ENCODE measurements at places on chromosomes 12 and 14. TPM values are rescaled to one million over a fixed set of nuclear protein-coding genes. Genes with fewer than 3 reads are reported as not detected.

The RAPGEF3 gene
- total RNA-seq: 0.73 TPM

The SELPLG gene
- 201 TPM for total RNA-seq

The TAS2R13 gene
- total RNA-seq: 2.0 TPM

The SIX1 gene
- not detected for total RNA-seq

The CLECL1 gene
- total RNA-seq: 1.5 TPM

The MYRFL gene
- total RNA-seq: not detected

The TMEM121 gene
- total RNA-seq: 0.54 TPM

The GPR137C gene
- 0.42 TPM for total RNA-seq

The RTL1 gene
- total RNA-seq: not detected

The POTEG gene
- not detected for total RNA-seq

The RNASE7 gene
- total RNA-seq: not detected

The APOF gene
- total RNA-seq: not detected

The TGFB3 gene
- 12.8 TPM for total RNA-seq

The KHNYN gene
- total RNA-seq: 116 TPM

The AKAP5 gene
- total RNA-seq: 11.1 TPM

The HSPB8 gene
- total RNA-seq: not detected

The KITLG gene
- total RNA-seq: not detected

The GCH1 gene
- total RNA-seq: 51.7 TPM

Measured in natural killer cell (primary cell).